Sigmoid colon (tissue), 7 donors: ENCODE measurements at places on chromosomes 7 and 10. TPM values are rescaled to one million over a fixed set of nuclear protein-coding genes. Genes with fewer than 3 reads are reported as not detected.

Gene HKDC1
- 19.2 TPM for polyA plus RNA-seq

Gene DGKB
- polyA plus RNA-seq: not detected

Gene NUPR2
- 2.9 TPM for polyA plus RNA-seq

- DNase-seq: no peak
These were observed 369.9 kb upstream of the KCND2 start for GRCh38 chr7:119903085-119903484.

GRCh38 chr7:31056775-31057346 is 4.8 kb downstream of the ADCYAP1R1 start:
- DNase-seq: no peak

DNA sequence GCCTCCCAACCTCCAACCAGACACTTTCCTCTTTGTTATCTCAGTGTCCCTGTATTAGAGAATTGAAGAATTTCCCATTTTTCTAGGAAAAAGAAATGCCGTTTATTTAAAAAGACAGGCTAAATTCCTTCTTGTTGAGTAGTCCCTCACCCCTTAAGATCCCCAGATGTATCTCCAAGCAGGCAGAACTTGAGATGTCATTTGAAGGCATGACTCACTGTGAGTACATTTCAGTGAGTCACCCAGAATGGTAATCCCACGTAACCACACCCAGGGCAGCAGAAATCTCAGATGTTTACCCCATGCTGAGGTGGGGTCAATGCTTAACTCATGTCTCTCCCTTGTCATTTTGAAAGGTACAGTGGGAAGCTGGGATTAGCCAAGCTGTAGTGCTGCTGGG is 4.4 kb downstream of the ZNF655 start:
- DNase-seq: no peak

GRCh38 chr7:120799147-120799546 is 58.8 kb downstream of the TSPAN12 start:
- DNase-seq: no peak

GRCh38 chr7:148472406-148472805 is 118.2 kb upstream of the C7orf33 start:
- DNase-seq: no peak

GRCh38 chr10:88342733-88343310 is 240.3 kb downstream of the RNLS start:
- DNase-seq: no peak

GRCh38 chr10:114250716-114251115 is 11.7 kb downstream of the VWA2 start:
- DNase-seq: no peak

GRCh38 chr7:156168434-156168833 is 356.2 kb upstream of the SHH start:
- DNase-seq: no peak

DNA sequence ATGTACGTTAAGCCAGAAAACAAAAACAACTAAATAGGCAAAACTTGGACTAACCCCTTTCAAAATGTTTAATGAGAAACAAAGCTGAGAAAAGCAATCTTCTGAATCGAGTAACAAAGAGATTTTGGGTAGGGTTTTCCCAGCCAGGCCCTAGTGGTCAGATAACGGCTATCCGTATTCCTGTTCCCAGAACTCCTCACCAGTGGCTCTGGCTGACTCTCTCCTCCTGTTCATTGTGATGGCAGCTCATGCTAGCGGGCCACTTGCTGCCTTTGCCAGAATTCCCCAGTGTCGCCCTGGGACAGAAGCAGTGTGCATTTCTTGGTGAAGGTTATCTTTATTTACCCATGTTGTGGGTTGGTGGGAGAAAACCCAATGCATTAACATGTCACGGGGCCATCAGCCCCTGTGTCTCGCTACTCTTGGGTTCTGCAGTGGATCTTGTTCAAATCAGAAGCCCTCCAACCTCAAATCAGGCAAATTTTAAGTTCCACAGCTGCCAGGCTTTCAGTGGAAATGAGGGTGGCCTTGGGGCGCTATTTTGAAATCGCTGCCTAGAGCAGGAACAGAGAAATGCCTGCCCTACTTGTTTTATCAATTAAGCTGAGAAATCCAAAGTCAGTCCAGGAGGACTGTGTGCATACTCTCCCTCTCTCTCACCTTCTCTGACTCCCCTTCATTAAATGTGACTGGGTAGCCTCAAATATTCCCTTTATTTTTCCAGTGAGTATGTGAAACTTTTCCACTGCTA is 164.5 kb upstream of the NPVF start:
- no peak for DNase-seq

DNA sequence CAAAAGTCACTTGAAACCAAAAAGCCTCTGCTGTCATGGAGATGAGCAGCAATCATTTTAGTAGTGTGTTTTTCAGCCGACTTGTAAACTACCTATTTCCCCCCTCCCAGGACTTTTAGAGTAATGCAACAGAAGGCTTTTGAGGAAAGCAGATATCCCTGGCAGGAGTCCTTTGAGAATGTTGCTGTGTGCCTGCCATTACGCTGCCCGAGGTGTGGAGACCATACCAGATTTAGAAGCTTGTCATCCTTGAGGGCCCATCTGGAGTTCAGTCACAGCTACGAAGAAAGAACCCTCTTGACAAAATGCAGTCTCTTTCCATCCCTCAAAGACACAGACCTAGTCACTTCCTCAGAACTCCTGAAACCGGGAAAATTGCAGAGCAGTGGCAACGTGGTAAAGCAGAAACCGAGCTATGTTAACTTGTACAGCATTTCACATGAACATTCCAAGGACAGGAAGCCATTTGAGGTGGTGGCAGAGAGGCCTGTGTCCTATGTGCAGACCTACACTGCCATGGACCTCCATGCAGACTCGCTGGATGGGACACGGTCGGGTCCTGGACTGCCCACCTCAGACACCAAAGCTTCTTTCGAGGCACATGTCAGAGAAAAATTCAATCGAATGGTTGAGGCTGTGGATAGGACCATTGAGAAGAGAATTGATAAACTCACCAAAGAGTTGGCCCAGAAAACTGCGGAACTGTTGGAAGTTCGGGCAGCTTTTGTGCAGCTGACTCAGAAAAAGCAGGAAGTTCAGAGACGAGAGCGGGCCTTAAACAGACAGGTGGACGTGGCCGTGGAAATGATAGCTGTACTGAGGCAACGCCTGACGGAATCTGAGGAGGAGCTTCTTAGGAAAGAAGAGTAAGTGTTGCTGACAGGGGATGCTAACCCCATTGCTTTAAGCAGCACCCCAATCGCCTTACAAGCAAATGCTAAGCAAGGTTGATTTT is 2.2 kb downstream of the ZNF365 start:
- no peak for DNase-seq

- no peak for DNase-seq
These were observed 5.0 kb upstream of the GDF2 start for GRCh38 chr10:47317251-47317650.

- DNase-seq: peak; percentile 76
These were observed 102.4 kb downstream of the CFTR start for GRCh38 chr7:117582219-117582704.
